ENCODE measurements at places on chromosomes 5 and 9. TPM values are rescaled to one million over a fixed set of nuclear protein-coding genes. Genes with fewer than 3 reads are reported as not detected.

DNA sequence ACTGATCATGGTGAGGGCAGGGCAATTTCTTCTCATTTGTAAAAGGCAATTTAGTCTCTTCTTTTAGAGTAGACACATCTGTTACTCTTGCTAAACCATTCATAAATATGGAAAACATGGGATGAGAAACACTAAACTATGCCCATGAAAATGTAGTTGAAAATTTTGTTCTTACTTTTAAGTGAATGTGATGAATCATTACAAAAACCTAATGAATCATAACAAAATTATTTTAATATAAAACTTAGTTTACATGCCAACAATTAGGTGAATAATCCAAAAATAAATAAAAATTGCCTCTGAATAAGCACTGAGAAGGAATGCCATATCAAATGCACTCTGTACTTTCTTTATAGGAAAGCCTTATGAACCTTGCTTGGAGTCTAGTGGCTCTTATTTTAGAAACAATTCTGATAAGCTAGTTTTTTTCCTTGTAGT, 297.7 kb upstream of the EFNA5 start:
- no peak for DNase-seq

DNA sequence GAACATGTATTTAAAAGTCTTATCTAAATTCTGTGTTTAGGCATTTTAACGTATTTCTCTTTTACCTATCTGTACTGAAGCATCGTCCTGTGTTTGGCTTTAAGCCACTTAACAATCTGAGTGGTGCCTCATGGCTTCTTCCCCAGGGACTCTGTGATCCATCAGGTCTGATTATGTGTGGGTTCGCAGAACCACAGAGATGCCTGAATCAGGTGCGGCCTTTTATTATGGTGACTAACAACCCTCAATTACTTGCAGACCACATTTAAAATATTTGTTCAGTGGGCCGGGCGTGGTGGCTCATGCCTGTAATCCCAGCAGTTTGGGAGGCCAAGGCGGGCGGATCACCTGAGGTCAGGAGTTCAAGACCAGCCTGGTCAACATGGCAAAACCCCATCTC, 39.6 kb upstream of the SAP30L start:
- no peak for DNase-seq

GRCh38 chr5:72166070-72166979, 59.0 kb downstream of the MAP1B start:
- DNase-seq, result peak; percentile 84

GRCh38 chr5:59115345-59115744, 532.5 kb downstream of the RAB3C start:
- DNase-seq, result no peak

DNA sequence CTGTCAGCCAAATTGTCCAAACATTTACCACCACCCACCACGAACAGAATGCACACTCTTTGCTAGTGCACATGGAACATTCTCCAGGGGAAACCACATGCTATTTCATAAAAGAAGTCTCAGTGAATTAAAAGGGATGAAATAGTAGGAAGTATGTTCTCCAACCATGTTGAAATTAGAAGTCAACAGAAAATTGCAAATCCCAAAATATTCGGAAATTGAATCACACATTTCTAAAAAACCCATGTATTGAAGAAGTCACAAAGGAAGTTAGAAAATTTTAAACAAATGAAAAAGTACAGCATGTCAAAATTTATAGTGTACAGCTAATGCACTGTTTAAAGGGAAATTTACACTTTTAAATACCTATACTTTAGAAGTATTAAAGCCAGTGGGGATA, 50.8 kb downstream of the TGFBR1 start:
- DNase-seq, result no peak

GRCh38 chr5:158725297-158725851, 374.3 kb downstream of the EBF1 start:
- no peak for DNase-seq

GRCh38 chr9:87710443-87710842, 15.5 kb upstream of the CTSL start:
- no peak for DNase-seq

F12 gene
- total RNA-seq, result 6.5 TPM

GRCh38 chr5:79619854-79620253, 7.6 kb downstream of the TENT2 start:
- DNase-seq, result no peak

GRCh38 chr9:5872511-5872910, 18.2 kb upstream of the MLANA start:
- no peak for DNase-seq

GRCh38 chr5:181054138-181054537, 14.1 kb downstream of the BTNL9 start:
- no peak for DNase-seq

- no peak for DNase-seq
These were observed 29.1 kb downstream of the FRMPD1 start for GRCh38 chr9:37679649-37680402.

GRCh38 chr5:135307143-135307903, 91.7 kb downstream of the MACROH2A1 start:
- DNase-seq, result peak; percentile 90

ZNF462 gene
- 27.4 TPM for total RNA-seq

LCN15 gene
- not detected for total RNA-seq

LEAP2 gene
- 1.2 TPM for total RNA-seq

- DNase-seq, result no peak
These were observed 55.9 kb upstream of the ERCC6L2 start for GRCh38 chr9:95819636-95820035.

GRCh38 chr5:42779083-42779482, 22.5 kb downstream of the CCDC152 start:
- DNase-seq, result no peak

GRCh38 chr5:161925960-161926359, 78.0 kb downstream of the GABRA1 start:
- DNase-seq, result no peak

DNA sequence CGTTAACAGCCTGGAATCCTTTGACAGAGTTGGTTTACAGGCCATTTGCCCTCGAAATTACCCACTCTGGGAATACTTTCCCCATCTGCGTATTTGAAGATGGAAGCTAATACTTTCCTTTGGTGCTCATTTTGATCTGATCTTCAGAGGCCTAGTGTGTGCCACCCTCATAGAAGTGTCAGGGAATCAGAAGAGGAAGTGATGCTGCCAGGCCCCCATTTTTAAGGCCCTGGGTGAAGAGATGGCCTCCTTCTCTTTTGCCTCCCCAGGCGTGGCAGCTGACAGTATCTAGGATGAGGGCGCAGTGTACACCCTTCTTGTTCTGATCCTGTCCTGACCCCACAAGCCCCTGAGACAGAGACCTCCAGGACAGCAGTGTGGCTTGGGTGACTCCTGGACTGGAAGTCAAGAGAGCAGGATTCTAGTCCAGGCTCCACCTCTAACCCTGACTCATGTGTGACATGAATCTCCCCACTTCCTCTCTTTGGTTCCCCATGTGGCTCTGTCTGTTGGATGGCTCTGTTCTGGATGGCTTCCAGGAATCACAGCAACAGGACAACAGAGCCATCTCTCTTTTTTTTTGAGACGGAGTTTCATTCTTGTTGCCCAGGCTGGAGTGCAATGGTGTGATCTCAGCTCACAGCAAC, 27.8 kb downstream of the CSF1R start:
- DNase-seq, result peak; percentile 78

- no peak for DNase-seq
These were observed 242.0 kb upstream of the TRPM3 start for GRCh38 chr9:71363286-71363961.

GRCh38 chr5:53083927-53084326, 25.6 kb downstream of the MOCS2 start:
- DNase-seq, result no peak

DNA sequence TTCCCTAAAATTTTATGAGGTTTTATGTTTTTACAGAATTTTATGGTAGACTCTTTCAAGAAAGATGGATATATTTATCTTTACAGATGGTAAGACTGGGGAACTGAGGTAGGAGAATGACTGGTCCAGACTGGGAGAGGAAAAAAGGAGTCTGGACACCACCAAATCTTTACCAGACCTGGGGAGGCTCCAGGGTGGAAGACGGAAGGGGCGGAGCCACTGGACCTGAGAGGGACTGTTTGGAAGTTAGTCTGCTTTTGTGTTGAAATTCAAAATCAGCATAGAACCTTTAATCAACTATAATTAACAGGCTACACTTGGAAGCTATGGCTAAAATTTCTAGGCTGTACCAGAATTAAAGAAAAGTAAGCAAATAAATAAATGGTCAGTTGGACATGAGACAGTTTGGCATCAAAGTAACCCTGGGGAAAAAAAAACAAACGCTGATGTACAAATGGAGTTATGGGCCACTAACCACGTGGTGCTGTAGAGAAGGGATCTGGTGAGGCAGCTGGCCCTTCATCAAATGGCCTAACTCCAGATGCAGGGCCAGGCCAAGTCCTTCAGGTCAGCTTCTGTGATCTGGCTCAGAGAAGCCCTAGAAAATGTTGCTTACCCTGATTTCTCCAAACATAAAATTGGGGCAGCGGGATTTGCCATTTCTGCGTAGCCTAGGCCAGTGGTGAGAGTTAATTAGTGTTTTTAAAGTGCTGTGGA, 155.1 kb downstream of the ARSB start:
- DNase-seq, result no peak

HMMR gene
- 74.1 TPM for total RNA-seq

DNA sequence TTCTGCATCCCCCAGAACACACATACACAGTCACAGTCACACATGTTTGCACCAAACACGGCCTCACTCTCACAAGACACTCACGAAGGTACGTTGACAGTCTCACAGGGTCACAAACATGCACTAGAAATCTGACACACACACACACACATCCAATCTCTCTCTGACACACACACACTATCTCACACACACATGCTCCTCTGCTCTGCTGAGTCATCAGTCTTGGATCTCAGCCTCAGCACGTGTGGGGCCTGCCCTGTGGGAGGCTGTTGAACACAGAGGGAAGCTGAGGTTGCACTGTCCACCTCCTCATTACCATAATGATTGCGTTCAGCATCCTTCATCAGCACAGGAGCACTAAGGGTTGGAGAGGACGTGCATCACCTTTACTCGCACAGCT, 188.8 kb downstream of the MTRR start:
- DNase-seq, result peak; percentile 5

DNA sequence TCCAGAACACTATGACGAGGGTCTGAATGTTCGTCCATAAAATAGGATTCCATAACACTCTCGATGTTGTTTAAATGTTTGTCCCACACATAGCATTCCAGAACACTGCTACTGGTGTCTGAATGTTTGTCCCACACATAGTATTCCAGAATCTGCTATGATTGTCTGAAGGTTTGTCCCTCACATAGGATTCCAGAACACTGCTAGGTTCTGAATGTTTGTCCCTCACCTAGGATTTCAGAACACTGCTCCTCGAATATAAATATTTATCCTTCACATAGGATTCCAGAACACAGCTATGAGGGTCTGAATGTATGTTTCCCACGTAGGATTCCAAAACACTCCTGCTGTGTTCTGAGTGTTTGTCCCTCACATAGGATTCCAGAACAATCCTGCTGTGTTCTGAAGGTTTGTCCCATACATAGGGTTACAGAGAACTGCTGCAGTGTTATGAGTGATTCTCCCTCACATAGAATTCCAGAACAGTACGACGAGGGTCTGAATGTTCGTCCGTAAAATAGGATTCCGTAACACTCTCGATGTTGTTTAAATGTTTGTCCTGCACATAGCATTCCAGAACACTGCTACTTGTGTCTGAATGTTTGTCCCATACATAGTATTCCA, 215.3 kb downstream of the FOXD4L6 start:
- no peak for DNase-seq

SPINK7 gene
- total RNA-seq, result not detected

GRCh38 chr9:103152473-103152872, 157.3 kb downstream of the CYLC2 start:
- peak; percentile 28 for DNase-seq

GRCh38 chr5:138246822-138247221, 27.6 kb downstream of the GFRA3 start:
- DNase-seq, result no peak

- DNase-seq, result no peak
These were observed 34.7 kb upstream of the TGFBI start for GRCh38 chr5:135993880-135994636.

DNA sequence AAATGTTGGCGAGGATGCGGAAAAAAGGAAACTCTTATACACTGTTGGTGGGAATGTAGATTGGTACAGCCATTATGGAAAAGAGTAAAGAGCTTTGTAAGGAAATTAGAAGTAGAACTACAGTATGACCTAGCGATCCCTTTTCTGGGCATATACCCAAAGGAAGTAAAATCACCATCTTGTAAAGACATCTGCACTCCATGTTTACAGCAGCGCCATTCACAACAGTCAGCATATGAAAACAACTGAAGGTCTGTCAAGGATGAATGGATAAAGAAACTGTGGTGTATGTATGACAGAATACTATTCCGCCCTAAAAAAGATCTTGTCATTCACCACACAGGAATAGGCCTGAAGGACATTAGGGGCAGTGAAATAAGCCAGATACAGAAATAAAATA, 27.7 kb upstream of the SLC25A51 start:
- no peak for DNase-seq

DNA sequence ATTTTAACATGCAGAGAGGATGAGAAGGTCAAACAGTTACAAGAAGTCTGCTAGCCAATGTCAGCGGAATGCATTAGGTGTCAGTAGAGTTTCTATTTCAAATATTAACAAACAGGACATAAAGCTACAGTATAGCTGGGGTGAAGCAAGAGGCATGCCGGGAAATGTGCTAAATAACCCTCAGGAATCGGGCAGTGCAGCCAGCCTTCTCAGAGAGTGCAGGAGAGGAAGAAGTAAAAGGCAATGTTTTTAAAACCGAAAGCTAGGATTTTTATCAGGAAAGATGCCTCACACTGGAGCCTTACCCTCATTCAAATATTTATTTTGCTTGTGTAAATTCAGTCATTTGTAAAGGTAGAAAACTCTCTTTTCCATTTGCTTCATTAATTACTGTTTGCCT, 59.1 kb upstream of the SH3GL2 start:
- no peak for DNase-seq

DNA sequence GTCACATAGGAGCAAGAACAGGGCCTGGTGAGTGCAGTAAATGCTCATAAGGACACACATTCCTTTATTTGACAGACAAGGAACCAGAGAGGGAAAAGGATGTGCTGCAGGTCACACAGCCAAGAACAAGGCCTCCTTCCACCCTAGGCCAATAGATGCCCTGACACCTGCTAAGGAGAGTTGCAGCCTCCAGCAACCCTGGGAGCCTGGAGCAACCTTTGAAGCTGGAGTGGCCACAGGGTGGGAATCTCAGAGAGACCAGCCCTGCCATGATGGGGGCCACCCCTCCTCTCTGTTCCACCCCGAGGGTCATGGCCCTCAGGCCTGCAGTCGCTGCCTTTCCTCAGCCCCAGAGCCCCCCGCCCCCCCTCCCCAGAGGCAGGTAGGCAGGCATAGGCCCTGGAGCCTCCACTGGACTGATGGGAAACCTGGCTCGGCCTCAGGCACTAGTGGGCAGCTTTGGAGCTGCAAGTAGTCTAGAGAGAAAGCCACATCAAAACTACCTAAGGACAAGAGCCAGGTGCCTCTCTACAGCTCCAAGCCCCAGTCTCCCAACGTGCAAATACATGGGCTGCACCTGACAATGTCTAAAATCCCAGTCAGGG, 116.1 kb upstream of the SPOCK1 start:
- DNase-seq, result no peak

DNA sequence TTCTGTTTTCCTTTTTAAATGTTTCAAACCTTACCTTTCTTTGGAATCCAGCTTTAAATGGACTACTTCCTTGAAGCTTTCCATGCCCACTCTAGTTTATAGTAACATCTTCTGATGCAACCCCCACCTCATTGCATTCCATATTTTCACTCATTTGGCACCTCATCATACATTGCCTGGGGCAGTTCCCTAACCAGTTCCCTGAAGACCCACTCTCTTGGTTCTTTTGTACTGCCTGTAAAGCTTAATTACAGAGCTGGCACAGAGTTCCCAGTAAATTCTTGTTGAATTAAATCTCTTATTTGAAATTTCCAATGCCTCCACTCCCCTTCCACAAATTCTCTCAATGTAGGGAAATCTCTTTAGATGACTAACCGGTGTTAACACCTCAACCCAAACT, 257.2 kb downstream of the ARRDC3 start:
- no peak for DNase-seq

Measured in SJCRH30 (cell line).